Urinary bladder (tissue), 4 donors: ENCODE measurements at places on chromosomes 1 and 21.

DNA sequence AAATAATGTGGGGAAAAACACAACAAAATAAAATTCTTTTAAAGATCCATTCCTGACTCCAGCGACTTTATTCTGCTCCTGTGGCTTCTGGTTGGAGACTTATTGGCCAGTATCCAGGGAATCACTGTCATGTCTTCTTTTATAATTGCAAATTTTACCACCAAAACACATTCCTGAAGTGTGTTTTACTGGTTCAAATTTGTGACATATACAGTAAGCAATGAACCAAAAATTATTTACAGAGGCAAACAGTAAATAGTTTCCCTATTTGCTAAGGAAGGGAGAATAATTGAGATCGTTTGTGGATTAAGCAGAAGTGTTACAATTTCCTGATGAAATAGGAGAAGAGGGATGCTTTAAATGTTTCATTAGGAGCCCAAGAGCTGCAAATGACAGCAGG lies 118.7 kb downstream of the ZNF281 start:
- DNase-seq: no peak

DNA sequence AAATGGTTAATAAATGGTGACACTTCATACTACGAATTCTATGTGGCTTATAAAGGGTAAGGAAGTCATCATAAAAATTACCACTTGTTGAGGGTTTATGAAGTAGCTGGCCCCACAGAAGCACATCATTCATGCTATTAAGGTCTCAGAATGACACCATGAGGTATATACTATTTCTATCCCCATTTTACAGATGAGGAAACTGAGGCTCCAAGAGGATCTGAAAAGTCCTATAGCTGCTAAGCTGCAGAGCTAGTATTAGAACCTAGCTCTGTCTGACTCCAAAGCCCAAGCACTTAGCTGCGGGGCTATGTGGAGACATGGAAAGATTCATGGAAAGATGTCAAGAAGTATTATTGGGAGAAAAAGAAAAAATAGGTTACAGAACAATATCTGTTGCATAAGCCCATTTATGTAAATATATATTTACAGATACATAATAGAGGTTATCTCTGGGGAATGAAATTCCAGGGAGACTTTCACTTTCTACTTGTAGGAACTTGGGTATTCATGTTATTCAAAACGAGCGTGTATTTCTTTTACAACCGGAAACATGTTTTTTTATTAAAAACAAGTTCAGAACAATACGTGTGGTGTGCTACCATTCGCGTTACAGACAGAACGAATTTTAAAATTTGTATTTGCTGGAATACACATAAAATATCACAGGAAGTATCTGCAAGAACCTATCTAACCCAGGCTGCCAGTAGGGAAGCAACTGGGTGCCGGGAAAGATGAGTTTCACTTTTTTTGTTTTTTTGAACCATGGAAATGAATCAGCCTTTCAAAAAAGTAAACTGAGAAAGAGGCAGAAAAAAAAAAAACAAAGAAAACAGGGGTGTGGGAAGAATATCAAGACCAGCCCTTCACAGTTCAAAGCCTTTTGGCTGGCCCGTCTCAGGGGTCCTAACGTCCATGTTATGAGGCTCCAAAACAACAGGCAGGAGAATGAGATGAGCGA lies 13.4 kb downstream of the SPOCD1 start:
- no peak for DNase-seq

DNA sequence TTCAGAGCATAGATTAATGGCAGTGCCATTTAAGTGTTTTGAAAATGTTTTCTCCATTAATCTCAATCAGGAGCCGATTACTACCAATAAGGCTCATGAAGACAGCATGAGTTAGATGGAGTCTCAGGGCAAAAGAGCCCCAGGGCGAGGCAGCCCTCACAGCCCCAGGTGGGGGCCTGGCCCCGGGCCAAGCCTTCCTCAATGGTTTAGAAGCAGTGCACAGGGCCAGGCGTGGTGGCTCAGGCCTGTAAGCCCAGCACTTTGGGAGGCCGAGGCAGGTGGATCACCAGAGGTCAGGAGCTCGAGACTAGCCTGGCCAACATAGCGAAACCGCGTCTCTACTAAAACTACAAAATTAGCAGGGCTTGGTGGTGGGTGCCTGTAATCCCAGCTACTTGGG lies 348.1 kb upstream of the VAMP3 start:
- no peak for DNase-seq

- DNase-seq: no peak
These were observed 5.4 kb downstream of the CYP4B1 start for GRCh38 chr1:46804027-46804889.

DNA sequence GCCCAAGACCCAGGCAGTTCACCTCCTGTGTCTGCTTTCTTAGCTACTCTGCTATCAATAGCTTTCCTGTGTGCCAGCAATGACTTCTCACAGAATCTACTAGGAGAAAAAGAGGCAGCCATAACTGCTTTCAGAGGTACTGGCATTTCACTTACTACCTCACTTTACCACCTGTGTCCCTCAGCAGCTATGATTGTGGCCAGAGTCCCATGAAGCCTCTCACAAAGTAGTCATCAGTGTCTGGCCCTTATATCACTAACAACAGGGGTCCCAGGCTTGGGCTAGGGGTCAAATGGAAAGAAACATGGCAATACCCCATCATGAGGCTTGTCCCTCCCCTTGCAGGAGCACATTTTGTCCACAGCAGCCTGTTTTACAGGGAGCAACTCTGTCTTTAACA lies 62.7 kb upstream of the EPS8L3 start:
- DNase-seq: no peak

GRCh38 chr21:35583566-35584216 lies 476.6 kb downstream of the SETD4 start:
- no peak for DNase-seq

DNA sequence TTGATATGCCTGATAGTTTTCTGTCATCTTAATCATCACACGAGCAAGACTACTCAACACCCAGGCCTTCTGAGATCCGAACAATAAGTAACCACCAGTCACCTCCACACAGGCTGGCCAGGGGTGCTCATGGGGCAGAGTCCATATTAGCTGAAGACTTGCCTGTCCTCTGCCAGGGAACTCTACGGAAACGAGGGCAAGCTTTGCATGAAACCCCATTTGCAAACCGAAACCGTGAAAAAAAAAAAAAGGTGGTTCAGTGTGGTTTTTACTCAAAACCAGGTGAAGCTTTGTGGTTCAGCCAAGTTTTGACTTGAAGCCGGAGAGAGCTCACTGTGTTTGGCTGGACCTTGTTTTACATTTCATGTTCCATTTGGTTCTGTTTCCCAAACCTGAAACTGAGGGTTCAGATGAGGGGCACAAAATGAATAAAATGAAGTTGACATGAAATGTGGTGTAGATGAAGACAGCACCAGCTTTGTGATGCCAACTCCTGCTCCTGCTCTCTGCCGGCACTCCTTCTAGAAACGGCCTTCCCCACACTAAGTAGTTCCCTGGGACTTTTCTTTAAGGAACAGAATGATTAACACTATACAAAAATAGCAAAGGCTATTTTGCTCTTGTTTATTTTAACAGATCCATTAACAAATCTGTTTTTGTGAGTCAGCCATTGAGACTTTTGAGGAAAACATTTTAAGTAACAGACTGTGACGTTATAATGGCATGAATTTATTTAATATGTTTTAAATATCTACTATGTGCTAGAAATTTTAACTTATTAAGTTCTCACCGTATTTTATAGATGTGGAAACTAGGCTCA lies 74.7 kb downstream of the RUNX1 start:
- DNase-seq: no peak

GRCh38 chr21:35940074-35940927 lies 120.0 kb downstream of the SETD4 start:
- DNase-seq: peak; percentile 45

DNA sequence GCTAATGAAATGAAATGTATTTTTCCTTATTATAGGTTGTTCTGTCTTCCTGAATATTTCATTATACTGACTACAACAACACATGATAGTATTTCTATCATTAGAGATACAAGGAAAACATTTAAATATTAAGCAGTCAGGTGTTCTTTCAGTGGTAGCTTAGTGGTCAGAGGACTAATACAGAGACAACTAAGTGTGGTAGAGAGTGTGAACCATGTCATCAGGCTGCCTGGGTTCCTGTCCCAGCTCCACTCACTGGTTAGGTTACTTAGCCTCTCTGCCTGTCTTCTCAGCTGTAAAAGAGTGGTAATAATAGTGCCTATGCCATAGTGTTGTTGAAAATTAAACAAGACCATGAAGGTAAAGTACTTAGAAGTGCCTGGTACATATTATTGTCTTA lies 3.9 kb downstream of the UAP1 start:
- no peak for DNase-seq

DNA sequence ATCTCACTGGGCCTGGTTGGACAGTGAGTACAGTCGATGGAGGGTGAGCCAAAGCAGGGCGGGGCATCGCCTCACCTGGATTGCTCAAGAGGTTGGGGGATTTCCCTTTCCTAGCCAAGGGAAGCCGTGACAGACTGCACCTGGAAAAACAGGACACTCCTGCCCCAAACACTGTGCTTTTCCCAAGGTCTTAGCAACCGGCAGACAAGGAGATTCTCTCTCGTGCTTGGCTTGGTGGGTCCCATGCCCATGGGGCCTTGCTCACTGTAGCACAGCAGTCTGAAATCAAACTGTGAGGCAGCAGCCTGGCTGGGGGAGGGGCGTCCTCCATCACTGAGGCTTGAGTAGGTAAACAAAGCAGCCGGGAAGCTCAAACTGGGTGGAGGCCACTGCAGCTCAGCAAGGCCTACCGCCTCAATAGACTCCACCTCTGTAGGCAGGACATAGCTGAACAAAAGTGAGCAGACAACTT lies 11.3 kb downstream of the C1orf105 start:
- no peak for DNase-seq

DNA sequence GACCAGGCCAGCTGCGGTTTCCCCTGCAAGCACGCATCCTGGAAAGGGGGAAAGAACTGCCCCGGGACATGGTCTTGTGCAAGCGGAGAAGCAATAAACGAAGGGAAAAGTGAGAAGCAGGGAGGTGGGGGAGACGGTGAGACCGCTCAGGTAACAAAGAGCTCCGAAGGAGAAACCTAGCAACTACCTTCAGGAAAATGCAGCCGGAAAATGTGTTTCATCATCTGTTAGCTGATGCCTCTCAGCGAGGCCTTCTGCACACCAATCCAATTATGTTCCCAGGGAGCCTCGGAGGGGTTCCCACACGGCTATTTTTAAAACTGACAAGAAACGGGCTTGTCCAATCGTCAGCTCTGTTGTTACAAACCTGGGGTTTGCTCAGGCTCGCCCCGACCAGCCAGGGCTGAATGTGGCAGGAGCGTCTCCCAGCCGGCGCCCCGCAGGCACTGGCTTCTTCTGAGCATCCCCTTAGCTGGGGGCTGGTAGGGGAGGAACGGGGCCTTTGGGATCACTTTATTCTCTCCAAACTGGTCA lies 3.4 kb downstream of the RIPK4 start:
- DNase-seq: no peak

DNA sequence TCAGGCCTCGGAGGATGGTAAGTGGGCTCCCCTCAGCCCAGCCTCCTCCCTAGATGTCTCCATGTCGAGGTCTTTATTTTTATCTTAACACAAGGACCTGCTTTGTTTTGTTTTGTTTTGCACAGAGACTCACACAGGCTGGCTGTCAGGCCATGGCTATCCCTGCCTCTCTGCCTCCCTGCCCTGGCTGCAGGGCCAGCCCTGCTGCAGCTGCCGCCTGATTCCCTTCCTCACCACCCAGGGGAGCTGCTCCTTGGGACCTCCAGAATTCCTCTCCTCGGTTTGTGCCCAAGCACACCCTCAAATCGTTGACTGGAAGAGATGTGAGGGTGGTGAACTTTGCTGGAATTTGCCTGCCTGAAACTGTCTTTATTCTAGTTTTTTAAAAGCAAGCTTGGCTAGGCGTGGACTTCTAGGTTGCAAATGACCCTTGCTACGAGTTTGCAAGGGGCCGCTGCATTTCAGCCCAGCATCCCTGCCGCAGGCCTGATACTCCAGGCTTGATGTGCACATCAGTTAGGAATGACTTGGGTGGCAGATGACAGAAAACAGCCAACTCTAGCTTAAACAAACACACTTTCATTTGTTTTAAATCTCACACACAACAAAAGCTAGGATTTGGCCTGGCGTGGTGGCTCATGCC lies 37.1 kb downstream of the WNT9A start:
- no peak for DNase-seq

- no peak for DNase-seq
These were observed 11.8 kb upstream of the KIAA0040 start for GRCh38 chr1:175204330-175204729.

- DNase-seq: no peak
These were observed 22.1 kb upstream of the ATF3 start for GRCh38 chr1:212586206-212587015.

DNA sequence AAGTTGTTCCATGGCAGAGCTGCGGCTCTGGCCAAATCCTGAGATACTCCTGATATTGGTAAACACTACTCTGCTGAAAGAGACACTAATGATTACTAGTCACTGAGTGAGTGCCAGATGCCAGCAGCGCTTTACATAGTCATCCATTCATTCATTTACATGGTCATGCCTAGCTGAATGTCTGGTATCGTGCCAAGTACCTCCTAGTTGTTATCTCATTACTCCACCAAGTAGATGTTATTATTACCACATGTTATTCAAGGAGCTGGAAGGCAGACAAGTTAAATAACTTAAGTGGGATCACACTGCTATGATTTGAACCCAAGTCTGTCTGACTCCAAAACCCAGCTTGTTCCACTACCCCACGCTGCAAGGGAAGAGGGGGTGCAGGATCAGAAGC lies 4.7 kb downstream of the OLFML2B start:
- DNase-seq: no peak

DNA sequence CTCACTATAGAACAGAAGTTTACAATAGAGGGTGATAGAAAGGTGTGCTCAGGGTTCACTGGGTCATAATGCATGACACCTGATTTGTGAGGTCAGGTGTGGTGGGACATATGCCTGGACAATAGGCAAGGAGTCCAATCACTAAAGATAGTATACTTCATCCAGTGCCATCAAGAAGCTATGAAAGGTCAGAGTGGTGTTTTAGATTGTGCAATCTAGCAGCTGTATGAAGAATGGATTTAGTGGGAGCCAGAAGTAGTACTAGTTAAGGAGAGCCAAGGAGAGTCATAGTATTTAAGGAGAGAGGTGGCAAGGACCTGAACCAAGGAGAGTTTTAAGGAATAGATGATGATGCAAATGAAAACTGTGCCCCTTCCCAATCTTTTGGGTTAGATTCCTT lies 80.6 kb upstream of the C1orf105 start:
- no peak for DNase-seq

DNA sequence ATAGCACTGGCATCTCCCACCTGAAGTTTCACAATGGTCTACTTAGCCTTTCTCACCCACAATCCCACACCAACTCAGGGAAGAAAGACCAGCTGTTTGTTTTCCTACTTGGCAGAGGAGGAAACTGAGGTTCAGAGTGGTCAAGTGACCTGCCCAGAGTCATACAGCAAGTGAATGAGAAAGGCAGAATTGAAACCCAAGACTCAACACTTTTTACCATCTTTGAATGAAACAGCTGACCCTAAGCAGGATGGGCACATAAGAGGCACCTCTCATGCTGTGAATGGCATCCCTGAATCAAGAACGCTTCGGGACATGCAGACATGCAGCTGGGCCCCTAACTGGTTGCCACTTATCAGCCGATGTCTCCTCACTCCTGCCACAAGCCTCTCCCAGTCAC lies 193.8 kb downstream of the HIVEP3 start:
- DNase-seq: no peak

- no peak for DNase-seq
These were observed 3.0 kb downstream of the TFF2 start for GRCh38 chr21:42347601-42348327.
